ENCODE measurements at places on chromosomes 13 and 19. TPM values are rescaled to one million over a fixed set of nuclear protein-coding genes. Genes with fewer than 3 reads are reported as not detected.

CEACAM4 gene
- total RNA-seq, result not detected

APOC4 gene
- not detected for total RNA-seq

ERICH4 gene
- total RNA-seq, result not detected

CEACAM6 gene
- total RNA-seq, result not detected

PGLYRP1 gene
- total RNA-seq, result not detected

MISP3 gene
- total RNA-seq, result under 0.01 TPM

PINLYP gene
- total RNA-seq, result 0.54 TPM

CYP2A6 gene
- total RNA-seq, result not detected

UNC13A gene
- total RNA-seq, result 0.18 TPM

PSG6 gene
- total RNA-seq, result not detected

ZNF426 gene
- total RNA-seq, result 30.1 TPM

CCNA1 gene
- total RNA-seq, result not detected

S1PR5 gene
- total RNA-seq, result 0.56 TPM

NPAS1 gene
- total RNA-seq, result 0.56 TPM

EPS8L1 gene
- total RNA-seq, result 0.90 TPM

CBY2 gene
- not detected for total RNA-seq

YJEFN3 gene
- 0.72 TPM for total RNA-seq

IFNL1 gene
- total RNA-seq, result not detected

ZNF723 gene
- total RNA-seq, result not detected

EDNRB gene
- total RNA-seq, result under 0.01 TPM
